AML-193 (cell line): ENCODE measurements at places on chromosomes 2 and 18.

DNA sequence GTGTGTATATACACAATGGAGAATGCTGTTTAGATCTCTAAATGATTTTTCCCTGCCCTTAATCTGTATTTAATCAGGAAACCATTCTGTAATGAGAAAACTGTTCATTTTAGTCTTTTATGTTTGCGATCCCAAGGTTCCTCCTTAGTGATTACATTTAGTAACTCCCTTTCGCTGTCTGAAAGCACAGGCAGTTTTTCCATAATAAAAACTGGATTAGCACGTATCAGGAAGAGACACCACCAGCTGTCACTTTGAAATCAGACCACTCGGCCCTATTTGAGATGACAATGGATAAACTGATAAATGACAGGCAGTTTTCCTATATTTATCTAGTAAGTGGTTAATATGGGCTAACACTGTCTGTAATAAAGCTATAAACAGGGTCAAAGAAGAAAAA is 370.9 kb downstream of the NR4A2 start:
- no peak for DNase-seq

DNA sequence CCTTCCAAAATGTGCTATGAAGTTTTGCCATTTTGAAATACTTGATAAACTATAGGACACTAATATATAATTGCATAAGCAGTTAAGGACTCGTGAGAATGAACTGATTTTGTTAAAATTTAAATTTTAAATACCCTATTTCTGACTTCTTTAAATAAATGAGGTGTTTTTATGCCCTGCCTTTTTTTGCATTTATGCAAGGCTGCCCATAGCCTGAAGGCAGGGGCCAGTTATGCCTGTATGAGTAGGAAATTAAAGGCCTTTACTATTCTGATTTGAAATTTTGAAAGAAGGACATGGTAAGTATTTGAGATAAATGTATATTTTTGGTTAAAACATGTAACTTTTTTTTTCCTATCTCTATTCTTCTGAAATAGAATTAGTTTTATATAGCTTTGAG is 33.7 kb downstream of the TTC39C start:
- no peak for DNase-seq

- DNase-seq = no peak
Measured at GRCh38 chr2:144509879-144510221, 10.1 kb downstream of the ZEB2 start.

DNA sequence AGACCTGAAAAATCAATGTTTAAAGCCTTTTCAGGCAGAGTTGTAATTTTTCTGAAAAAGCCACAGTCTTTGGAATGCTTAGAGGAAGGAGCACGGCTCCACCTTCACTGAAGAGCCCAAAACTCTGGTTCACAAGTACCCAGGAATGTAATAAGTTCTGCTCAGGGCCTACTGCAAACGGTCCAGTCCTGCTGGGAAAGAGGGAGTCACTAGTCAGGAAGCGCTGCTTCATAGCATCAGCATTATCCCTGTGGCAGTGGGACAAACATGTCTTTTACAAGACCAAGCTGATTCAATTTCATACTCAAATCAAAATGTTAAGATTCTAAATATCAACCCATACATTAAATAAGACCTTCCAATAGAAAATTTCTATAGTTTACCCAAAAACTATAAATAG is 152.9 kb upstream of the PGAP1 start:
- DNase-seq = no peak

DNA sequence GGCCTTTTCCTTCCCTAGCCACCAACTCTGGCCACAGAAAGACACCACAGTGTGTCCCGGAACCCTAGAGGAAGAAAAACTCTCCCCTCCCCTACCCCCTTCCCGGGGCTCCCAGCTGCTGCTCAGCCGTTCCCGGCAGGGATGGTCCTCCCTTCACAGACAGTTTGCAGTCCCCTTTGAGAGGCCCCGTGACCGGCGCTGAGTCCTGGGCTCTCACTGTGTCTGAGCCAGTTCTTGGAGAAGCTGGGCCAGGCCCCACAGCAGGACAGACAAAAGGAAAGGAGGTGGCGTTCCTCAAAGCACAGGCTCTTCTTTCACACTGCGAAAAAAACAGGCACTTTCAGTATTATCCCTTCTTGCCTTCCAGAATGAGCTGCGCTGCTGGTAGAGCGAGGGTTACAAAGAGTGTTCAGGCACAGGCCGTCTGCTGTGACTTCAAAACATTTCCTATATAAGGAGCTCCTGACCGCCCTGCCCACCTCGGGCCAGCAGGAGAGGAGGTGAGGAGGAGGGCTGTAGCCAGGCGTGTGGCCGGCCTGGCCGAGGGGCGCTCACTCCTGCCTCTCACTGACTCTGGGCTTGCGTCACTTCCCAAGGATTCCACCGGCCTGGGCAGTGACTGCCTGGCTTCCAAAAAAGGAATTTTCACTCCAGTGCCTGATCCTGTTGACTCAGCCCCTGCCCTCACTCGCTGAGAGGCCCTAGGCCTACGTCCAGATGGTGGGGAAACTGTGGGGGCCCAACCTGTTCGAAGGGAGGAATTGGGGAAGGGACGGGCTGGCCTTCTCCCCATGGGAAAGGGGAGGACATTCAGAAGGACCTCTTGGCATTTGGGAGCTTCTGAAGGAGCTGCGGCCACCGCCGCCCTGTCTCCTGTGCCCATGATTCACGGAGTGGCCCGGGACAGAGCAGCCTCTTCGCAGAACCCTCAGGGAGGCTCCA is 24.9 kb downstream of the CIDEA start:
- no peak for DNase-seq

GRCh38 chr18:75407468-75408437 is 19.8 kb downstream of the SMIM21 start:
- DNase-seq = no peak

- DNase-seq = no peak
Measured at GRCh38 chr2:204268458-204268857, 276.8 kb upstream of the PARD3B start.

DNA sequence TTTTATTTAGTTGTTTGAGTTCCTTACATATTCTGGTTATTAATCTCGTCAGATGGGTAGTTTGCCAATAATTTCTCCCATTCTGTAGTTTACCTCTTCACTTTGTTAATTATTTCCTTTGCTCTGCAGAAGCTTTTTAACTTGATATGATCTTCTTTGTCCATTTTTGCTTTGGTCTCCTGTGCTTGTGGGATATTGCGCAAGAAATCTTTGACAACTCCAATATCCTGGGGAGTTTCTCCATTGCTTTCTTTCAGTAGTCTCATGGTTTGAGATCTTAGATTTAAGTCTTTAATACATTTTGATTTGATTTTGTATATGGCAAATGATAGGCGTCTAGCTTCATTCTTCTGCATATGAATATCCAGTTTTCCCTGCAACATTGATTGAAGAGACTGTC is 389.2 kb downstream of the LRP1B start:
- DNase-seq = no peak

GRCh38 chr2:177147093-177147694 is 65.4 kb upstream of the HNRNPA3 start:
- DNase-seq = peak; percentile 64

GRCh38 chr18:54351186-54351585 is 6.5 kb downstream of the STARD6 start:
- no peak for DNase-seq

GRCh38 chr2:224211791-224212190 is 172.7 kb upstream of the SERPINE2 start:
- no peak for DNase-seq

GRCh38 chr2:4979111-4979510 is 713.1 kb upstream of the SOX11 start:
- no peak for DNase-seq

- no peak for DNase-seq
Measured at GRCh38 chr2:150120326-150120955, 367.0 kb downstream of the RND3 start.

- DNase-seq = no peak
Measured at GRCh38 chr2:170878505-170878904, 50.5 kb upstream of the GORASP2 start.

- DNase-seq = no peak
Measured at GRCh38 chr2:44980751-44981713, 28.2 kb downstream of the SIX2 start.

GRCh38 chr2:40256649-40257048 is 195.2 kb downstream of the SLC8A1 start:
- no peak for DNase-seq

DNA sequence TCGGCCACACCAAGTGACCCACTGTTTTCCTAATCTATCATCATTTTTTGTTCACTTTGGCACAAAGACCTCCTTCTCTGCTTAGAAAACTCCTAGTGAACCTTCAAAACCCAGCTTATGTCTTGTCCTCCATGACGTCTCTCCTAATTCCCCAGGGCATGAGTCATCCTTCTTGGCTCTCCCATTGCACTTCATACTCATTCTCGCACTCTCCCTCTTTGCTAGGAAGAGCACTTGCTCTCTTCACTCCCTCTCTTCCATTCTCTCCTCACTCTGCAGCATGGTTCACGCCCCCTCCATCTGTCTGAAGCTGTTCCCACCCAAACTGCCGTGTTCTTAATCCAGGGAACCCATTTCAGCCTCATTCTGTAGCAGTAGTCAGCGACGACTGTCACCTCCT is 103.9 kb downstream of the MRO start:
- DNase-seq = no peak

DNA sequence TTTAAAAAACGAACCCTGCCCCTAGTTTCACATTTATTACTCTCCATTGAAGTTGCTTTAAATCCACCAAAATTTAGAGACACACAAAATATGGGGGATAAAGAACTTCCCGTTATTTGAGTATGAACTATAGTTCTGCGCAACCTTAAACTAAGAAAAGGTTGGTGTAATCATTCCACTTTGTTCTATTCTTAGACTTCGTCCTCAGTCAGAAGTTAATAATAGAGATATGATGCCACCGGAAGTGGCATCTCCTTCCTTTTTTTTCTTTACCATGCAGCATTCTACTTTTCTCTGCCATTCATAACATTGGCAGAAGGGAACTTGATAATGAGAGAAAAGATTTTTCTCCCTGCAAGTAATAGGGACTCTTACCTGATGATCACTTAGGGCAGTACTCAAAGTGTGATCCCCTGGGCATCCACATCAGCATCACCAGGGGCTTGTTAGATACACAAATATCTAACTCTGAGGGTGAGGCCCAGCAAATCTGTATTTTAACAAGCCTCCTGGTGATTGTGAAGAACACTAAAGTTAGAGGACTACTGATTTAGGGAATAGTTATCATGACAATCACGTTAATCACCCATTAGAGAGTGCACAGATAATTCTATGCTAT is 147.7 kb upstream of the DTNA start:
- no peak for DNase-seq

DNA sequence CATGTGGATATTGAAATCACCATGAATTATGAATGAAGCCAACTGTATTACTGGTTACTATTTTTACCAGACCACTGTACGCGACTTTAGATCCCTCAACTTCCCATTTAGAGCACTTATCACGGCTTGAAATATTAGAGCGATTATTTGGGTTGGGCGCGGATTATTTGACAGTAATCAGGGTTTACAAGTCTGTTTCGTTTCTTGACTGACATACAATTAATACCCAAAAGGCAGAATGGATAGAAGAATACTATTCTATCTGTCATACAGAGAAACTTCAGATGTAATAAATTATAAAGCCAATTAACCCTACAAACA is 496 bp upstream of the NAPG start:
- DNase-seq = no peak

GRCh38 chr2:36710858-36711515 is 14.5 kb downstream of the VIT start:
- DNase-seq = no peak

DNA sequence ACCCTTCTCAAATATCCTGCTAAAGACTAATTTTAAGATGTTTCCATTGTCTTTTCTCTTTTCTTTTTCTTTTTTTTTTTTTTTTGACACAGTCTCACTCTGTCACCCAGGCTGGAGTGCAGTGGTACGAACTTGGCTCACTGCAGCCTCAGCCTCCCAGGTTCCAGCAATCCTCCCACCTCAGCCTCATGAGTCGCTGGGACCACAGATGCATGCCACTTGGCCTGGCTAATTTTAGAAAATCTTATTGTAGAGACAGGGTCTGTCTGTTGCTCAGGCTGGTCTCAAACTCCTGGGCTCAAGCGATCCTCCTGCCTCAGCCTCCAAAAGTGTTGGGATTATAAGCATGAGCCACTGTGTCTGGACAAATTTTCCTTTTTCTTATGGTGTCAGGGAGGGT is 167.5 kb downstream of the MCFD2 start:
- no peak for DNase-seq
